Myometrial cell (primary cell): ENCODE measurements at places on chromosomes 13 and 19. TPM values are rescaled to one million over a fixed set of nuclear protein-coding genes. Genes with fewer than 3 reads are reported as not detected.

DUS3L gene
- total RNA-seq = 23.1 and 31.7 TPM in 2 replicates

ZNF534 gene
- total RNA-seq = not detected in 2 replicates

CYP2F1 gene
- not detected in 2 replicates for total RNA-seq

NLRP5 gene
- not detected in 2 replicates for total RNA-seq

CGB3 gene
- total RNA-seq = not detected in 2 replicates

PLVAP gene
- not detected in 2 replicates for total RNA-seq

TEX26 gene
- total RNA-seq = 0.35 TPM in 1 of 2 replicates, not detected in the other

KLK10 gene
- total RNA-seq = not detected in 2 replicates

GAS6 gene
- total RNA-seq = 209 and 217 TPM in 2 replicates

ZMYM5 gene
- 9.5 and 11.3 TPM in 2 replicates for total RNA-seq

FXYD1 gene
- not detected in 2 replicates for total RNA-seq

CYP2B6 gene
- total RNA-seq = not detected in 2 replicates

ZNF471 gene
- total RNA-seq = 0.71 and 1.2 TPM in 2 replicates

ATP1A3 gene
- 0.29 and 0.89 TPM in 2 replicates for total RNA-seq

ZNF99 gene
- not detected in 2 replicates for total RNA-seq

GTF3A gene
- total RNA-seq = 184 and 243 TPM in 2 replicates

TEX29 gene
- total RNA-seq = not detected in 2 replicates
